ENCODE measurements at places on chromosomes 13 and 19. TPM values are rescaled to one million over a fixed set of nuclear protein-coding genes. Genes with fewer than 3 reads are reported as not detected.

DNA sequence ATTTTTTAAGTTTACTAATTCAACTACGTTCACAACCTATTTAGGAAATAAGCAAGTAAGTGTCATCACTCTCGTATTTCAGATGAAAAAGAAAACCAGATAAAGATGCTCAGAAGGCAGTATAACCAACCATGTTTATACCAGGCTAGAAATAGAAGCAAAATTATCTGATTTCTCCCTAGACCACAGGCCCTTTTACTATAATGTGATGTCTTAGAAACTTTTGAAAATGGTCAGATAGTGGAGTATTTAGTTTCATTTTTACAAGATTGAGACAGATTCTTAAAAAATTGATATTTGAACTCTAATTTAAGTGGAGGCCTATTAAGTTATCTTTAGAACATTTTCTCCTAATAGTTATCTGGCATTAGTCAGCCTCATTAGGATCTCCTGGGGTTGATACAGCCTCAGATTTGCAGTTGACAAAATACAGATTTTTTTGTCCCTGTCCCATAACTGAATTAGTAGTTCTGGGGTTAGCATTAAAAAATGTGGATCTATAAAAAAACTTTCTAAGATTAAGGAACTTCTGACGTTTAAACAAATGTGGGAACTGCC lies 818.7 kb upstream of the PCDH9 start:
- no peak for DNase-seq

DNA sequence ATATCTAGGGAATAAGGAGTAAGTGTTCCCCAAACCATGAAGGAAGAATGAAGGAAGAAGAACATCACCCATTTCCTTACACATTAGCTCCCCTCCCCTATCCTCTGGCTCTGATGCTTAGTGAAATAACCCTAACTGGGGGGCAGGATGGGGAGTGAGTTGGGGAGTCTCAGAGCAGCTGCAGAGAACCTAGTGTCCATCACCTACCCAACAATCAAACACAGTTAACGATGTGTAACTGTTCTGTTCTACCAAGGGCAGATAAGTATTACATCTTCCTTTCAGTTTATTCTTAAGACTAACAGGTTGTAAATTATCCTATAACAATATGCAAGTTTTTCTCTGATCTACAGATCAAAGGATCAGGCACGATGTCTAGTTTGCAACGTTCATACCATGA lies 12.8 kb downstream of the ELF1 start:
- no peak for DNase-seq

GRCh38 chr13:41127701-41128100 lies 4.9 kb downstream of the KBTBD6 start:
- DNase-seq, result no peak

DNA sequence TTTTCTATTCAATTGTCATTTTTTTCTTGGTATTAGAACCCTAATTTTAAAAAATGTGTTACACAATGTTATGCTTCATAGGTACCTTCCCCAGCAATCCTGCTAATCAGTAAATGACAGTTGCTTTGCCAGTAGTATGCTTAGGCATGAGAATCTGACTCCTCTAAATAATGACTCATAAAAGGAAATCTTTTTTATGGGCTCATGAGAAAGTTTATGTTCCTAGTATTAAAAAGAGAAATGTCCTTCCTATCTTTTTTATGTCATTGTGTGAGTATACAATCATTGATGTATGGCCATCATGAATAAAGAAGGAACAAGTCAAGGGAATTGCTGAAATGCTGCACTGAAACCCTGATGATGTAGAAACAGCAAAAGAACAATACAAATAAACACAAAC lies 1237.7 kb upstream of the PCDH20 start:
- no peak for DNase-seq

DNA sequence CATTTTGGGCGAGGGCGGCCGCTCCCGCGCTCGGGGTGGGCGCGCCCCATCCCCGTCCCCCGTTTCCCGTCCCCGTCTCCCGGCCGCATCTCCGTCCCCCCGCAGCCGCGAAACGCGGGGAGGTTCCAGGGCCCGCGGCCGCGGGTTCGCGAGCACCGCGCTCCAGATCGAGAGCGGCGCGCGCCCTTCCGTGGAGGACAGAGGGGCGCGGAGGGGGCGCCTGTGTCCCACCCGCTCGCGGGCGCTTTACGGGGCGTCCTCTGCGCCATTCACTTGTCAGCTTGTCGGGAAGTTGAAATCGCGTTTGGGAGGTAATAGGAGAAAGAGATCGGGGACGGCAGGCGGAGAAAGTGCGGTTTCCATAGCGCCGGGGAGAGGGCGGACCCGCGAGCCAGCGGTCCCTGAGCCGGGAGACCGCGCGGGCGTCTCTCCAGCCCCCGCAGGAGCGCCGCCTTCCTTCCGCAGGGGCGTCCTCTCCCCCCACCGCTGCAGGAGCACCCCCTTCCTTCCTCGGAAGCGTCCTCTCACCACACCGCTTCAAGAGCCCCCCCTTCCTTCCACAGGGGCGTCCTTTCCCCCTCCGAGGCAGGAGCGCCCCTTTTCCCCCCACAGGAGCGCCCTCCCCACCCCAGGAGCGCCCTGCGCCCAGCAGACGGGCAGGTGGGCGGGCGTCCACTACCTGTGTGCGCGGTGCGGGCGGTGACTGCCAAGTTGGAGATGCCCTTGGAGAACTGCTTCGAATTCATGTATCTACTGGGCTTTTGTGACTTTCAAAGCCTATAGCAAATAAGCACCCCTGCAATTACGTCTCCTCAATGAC lies 962 bp upstream of the IRS2 start:
- peak; percentile 32 for DNase-seq

DNA sequence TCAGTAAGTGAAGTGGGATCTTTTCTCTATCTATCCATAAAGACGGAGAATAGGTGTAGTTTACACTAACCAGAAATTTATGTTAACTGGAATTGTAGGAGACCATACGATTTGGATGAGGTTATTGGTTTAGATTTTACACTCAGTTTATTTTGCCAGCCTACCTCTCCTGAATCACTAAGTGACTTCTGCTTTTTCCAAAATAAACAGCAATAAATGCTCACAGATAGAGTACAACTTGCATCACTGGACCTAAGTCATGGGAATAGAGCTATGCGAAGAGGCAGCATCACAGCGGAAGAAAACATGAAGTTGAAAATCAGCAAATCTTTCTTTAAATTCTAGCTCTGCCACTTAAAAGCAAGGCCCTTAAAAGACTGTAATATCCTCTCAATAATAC lies 781.0 kb downstream of the LIG4 start:
- DNase-seq, result no peak

DNA sequence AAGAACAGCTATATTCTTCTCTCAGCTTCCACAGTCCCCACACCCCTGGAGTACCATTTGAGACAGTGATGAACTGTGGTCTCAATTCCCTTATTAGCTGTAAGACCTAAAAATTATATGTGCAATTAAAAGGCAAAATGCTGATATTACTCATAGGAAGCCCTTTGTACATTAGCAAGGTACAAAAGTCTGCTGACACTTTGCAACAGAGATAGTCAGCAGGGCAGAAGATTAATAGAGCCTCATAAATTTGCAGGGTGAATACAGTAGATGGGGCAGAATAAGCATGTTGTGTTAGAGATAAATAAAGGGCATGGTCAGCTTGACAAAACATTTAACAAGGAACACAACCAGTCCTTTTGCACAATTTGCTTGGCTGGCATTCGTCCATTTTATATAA lies 210.0 kb upstream of the OBI1 start:
- no peak for DNase-seq

DNA sequence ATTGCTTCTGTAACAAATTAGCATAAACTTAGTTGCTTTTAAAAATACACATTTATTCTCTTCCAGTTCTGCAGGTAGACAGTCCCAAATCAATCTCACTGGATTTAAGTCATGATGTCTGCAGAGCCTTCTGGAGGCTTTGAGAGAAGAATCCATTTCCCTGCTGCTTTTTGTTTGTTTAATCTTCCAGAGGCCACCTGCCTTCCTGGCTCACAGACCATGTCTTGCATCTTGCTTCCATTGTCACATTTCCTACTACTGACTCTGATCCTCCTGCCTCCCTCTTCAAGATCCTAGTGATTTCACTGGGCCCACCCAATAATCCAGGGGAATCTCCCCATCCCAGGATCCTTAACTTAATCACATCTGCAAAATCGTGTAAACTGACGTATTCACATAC lies 473.3 kb downstream of the ITGBL1 start:
- DNase-seq, result no peak

Gene CYP2A7
- total RNA-seq, result not detected

Gene RGL3
- 2.1 TPM for total RNA-seq

Gene SLC10A2
- not detected for total RNA-seq

Gene ZNF492
- total RNA-seq, result 1.1 TPM

Gene OR4F17
- not detected for total RNA-seq

Measured in dermis blood vessel endothelial cell (primary cell).